ENCODE measurements at places on chromosomes 11 and 22.

DNA sequence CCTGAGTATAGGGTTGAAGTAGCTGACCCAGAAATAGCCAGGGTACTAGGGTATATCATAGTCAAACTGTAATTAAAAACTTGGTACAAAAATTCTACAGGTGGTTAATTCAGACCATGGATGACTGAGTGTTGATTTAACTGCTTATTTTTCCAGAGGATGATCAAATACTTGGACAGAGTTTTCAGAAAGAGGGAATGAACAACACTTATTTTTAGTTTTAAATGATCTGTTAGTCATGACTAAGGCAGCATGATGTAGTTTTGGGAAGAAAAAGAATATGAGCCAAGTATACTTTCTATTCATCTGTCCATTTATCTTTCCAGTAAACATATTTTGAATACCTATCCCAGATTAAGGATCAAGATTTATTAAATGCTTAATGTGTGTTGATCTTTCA, 19.8 kb upstream of the CCDC89 start:
- no peak for DNase-seq

GRCh38 chr22:19482297-19482696, 2.6 kb downstream of the CDC45 start:
- DNase-seq, result no peak

DNA sequence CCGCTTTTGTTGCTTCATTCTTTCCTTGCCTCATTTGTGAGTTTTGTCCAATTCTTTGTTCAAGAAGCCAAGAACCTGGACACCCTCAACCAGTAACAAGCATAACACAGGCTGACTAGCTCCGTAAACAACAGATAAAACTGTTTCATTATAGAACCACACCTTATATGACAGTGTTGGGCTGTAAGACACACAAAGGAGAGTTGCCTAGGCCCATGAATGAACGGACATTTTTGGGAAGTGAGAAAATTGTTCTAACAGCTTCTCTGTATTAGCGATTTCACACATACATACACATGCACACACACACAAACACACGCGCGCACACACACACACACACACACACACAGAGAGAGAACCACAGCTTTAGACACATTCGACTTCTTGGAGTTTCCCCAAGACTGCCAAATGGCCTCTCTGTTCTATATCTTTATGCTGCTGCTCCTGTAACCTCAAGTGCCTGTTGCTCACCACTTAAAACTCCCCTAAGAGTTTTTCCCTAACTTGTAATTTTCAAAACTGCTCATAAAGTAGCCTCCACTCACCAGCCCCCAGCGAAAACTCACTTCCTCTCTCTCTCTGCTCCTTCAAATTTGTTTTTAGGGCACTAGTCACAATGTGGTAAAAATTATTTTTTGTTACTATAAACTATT, 35.9 kb downstream of the CTSC start:
- DNase-seq, result no peak

DNA sequence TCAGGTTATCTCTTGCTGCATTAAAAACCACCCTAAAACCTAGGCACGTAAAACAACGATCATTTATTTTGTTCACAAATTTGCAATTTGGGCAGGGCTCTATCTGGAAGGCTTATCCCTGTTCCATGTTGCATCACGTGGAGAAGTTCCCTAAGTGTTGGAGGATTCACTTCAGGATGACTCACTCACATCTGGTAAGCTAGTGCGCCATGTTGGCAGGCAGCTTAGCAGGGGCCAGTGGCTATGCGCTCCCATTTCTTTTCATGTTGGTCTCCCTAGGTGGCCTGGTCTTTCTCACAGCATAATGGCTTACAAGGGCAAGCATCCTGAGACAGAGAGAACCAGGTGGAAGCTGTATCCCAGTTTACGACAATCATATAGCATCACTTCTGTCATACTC, 226.8 kb downstream of the BLID start:
- no peak for DNase-seq

DNA sequence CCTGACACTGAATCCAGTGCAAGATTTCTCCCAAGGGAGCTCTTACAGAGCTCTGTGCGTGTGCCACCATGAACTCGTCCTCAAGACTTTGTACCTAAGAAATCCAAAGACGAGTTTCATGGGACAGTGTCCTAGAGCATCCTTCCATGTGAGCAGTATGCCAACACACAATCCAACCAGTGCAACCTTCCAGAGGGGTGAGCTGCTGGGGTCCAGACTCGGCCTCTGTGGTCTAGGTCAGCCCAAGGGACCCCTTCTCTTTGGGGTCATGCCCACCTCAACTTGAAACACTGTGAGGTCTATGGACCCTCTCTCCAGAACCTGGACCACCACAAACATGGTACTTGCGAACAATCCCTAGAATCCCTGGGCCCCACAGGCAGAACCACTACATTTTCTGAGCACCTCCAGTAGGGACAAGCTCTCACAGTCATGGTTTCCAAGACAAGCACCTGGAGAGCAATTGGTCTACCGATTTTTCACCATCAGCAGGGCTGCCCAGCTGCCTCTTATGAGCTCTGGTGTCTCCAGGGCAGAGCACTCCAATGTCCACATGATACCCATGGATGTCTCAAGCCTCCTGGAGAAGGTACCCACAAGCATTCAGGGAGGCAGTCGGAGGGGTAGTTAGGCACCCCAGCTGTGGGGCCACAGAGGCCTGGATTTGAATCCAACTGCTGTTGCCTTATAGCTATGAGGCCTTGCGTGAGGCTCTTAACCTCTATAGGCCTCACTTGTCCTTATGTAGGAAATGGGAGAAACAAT, 7.7 kb downstream of the CHST1 start:
- DNase-seq, result no peak

DNA sequence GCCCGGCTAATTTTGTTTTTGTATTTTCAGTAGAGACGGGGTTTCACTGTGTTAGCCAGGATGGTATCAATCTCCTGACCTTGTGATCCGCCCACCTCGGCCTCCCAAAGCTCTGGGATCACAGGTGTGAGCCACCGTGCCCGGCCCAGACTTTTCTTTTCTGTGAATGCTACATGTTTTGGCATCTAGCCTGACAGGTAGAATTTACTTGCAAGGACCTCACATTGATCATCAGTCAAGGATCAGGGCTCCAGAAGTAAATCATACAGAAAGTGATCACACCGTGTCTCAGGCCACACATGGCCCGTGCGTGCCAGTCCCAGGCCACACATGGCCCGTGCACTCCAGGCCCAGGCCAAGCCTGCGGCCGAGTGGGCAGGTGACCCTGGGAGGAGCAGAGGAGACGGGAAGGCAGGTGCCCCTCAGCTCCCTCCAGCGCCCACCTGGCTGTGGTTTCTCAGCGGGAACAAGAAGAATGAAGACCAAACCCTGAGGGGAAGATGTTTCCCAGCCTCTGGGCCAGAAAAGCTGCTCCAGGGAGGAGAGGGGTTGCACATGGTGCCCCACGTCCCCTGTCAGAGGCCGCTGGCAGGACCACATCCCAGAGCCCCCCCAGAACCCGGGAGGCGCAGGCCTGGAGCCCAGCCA, 76.2 kb downstream of the BRD1 start:
- no peak for DNase-seq

DNA sequence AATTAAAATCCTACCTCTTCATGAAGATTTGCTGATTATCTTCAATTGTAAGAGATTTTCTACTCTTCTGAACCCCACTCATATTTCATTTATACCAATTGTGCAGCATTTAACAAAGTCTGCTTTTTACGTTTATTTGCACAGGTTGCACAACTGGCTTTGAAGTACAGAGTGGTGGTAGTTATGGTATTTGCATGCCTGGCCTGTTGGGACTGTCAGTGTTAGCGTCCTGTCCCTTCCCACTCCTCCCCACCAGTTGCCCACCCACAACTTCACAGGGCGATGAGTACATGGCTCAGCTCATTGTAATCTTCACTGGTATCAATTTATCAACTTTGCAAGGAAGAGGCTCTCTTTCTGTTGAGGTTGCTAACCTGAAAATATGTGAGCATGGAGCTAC, 372.3 kb downstream of the AASDHPPT start:
- no peak for DNase-seq

DNA sequence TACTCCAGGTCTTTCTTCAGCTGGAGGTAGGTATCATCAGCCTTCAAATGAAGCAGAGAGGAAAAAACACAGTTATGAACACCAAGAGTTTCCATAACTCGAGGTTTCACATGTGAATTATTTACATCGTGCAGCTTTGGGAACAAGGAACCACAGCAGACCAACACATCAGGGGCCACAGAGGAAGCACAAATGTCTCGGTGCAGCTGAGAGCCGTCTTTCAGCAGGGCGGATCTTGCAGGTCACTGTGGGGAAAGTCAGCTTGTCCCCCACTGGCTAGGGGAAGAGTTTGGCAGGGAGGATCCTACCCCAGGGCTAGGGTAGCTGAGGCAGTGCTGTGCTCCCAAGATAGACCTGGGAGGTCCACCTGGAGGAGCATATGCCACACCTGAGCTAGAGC, 74.7 kb downstream of the C11orf58 start:
- no peak for DNase-seq

DNA sequence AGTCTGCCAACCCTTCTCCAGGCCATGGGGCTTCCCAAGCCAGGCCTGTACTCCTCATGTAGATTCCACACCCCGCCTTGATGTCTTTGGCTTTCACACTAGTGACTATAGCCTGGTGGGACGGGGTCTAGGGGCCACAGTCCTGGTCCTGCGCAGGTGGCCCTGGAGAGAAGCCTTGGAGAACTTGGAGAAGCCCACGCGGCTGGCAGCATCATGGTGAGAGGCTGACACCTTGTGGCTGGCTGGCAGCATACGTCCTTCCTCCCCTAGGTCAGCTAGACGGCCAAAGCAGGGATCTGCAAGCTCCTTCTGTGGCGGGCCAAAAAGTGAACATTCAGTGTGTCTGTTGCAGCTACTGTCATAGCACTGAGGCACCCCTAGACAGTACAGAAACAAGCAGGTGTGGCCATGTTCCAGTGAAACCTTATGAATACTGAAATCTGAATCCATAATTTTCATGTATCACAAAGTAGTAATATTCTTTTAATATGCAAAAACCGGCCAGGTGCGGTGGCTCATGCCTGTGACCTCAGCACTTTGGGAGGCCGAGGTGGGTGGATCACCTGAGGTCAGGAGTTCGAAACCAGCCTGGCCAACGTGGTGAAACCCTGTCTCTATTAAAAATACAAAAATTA, 42.0 kb downstream of the FAM83F start:
- DNase-seq, result peak; percentile 78

- no peak for DNase-seq
These were observed 15.3 kb downstream of the TUG1 start for GRCh38 chr22:30984317-30984716.

DNA sequence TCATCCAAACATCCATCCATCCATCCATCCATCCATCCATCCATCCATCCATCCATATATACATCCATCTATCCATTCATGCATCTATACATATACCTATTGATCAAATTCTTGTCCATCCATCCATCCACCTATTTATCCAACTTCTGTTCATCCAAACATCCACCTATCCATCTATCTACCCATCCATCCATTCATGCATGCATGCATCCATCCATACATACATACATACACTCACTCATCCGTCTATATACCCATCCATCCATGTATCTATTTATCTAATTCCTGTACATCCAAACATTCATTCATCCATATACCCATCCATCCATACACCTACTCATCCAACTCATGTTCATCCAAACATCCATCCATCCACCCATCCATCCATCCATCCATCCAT, 19.3 kb upstream of the YWHAH start:
- DNase-seq, result no peak

- no peak for DNase-seq
These were observed 16.1 kb downstream of the LMO2 start for GRCh38 chr11:33875621-33876294.

DNA sequence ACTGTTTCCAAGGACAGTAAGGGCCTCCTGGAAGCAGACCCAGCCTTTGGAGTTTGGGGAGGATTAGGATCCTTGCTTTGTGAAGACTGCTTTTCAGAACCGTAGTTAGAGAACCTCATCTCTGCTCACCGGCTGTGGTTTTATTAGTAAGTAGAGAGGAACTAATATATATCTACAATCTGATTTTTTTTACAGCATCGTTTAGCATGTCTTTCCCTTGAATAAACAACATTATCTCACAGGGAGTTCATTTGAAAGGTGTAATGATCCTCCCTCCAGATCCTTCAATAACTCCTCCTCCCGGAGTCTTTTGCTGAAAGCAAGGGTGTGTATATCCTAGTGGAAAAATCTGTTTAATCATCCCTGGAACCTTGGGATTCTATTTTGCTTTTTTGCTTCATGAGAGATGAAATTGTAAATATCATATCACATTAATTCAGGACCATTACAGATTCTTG, 132.7 kb downstream of the DBX1 start:
- DNase-seq, result no peak

DNA sequence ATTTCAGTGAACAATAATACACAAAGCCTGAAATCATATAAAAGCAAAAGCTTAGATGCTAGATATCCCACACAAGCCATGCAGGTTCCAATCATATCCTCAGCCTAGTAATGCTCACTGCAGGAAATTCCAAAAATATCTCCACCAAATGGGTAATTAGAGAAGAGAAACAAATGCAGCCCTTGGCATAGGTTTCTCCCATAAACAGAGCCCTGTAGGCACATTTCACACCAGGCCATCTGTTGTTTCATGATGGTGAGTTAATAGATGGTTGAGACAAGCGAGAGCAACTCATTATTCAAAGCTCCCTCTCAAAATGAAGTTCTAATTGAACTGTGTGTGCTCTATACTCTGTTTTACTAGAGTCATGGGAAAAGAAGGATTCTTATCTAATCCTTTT, 154.6 kb upstream of the TRPC6 start:
- no peak for DNase-seq

DNA sequence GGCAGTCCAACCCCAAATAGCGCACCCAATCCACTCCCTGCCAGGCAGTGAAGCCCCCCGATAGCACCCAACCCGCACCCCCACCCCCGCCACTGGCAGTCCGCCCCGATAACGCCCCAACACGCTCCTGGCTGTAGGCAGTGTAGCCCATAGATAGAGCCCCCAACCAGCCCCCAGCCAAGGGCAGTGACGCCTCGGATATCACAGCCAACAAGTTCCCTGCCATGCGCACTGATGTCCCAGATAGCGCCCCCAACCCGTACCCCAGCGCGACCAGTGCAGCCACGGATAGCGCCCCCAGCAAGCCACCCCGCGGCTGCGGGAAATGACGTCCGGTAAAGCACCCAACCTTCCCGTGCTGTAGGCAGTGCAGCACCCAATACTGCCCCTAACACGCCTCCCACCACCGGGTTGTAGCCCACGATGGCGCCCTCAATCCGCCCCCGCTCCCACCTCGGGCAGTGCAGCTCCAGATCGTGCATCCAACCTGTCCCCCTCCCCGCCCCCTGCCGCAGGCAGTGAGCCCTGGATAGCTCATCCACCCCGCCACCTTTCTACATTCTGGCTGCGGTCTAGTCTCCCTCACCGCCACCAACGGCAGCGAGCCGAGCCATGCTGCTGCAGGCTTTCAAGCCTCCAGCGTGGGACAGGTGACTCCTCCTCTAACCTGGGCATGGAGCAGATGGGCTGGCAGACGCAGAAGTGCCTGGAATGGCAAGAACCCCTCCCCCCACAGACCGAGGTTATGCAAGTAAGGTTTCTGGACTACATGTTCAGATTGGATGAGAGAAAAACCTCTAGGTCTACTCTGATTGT, 625 bp downstream of the RFPL2 start:
- DNase-seq, result no peak

DNA sequence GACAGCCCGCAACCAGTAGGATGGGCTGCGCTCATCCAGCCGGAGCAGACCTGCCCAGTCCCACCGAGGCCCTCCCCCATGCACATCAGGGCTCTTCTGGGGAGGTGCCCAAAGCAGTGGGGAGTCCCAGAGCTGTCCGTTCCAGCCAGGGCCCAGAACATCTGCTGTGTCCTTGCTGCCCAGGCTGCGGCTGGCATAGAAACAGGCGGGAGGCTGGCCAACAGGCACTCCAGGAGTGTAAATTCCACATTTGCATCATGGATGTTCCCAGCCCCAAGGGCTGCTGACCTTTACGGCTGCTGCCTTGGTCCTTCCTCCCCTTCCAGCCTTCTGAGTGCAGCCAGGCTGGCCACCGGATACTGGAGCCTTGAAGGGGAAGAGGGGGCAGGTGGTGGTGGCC, 30.0 kb upstream of the SYT7 start:
- no peak for DNase-seq
